Fibroblast of upper back skin (primary cell): ENCODE measurements at places on chromosomes 2 and 18.

GRCh38 chr2:929925-930324 lies 20.7 kb upstream of the SNTG2 start:
- no peak for DNase-seq

DNA sequence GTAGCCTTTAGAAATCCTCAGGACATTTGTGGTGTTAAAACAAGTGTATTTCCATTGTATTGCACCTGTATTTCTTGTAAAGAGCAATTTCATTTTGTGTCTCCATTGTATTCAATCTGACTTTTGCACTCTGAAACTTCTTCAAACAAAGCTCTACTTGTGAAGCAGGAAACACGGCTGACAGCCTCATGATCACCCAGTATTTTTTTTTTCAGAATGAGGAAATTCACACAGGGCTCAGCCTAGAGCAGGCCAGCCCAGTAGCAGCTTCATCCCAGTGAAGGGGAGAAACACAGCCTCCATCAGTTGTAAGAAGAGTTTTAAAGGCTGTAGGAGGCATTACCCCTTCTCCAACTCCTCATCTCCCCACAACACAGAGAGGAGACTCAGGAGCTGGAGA lies 175.9 kb upstream of the KLHL29 start:
- DNase-seq = no peak

- DNase-seq = no peak
Observed at GRCh38 chr18:12819841-12820240, 64.2 kb downstream of the PTPN2 start.

DNA sequence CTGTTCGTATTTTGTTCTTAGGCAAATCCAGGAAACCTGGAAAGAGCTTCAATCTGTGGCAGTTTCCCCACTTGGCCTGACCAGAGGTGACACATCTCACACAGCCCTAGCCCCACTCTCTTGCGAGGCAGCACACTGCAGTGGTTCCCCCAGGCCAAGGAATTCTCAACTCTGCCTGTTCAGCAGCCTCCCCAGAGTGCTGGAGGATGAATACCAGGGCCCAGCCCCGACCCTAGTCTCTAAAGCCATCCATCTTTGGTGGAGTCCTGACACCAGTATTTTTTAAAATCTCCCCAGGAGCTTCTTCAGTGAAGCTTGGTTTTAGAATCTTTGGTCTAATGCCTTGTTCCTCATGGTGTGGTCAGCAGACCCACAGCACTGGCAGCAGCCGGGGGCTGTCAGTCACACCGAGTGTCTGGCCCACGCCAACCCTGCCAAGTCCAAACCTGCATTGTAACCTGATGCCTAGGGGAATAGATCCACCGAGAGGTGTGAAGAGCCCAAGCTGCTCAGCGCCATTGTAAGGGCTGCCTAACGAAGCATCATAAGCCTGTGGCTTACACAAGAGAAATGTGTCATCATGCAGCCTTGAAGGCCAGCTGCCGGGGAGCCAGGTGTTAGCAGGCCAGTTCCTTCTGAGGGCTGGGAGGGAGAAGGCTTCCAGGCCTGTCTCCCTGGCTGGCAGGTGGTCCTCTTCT lies 428.7 kb upstream of the ID2 start:
- no peak for DNase-seq

GRCh38 chr2:1499033-1499795 lies 86.0 kb downstream of the TPO start:
- DNase-seq = no peak

- no peak for DNase-seq
Observed at GRCh38 chr18:24656050-24656449, 195.6 kb downstream of the HRH4 start.

GRCh38 chr2:158729451-158729850 lies 65.7 kb upstream of the DAPL1 start:
- no peak for DNase-seq

GRCh38 chr2:108244667-108245414 lies 5.1 kb downstream of the SULT1C3 start:
- DNase-seq = no peak

- no peak for DNase-seq
Observed at GRCh38 chr18:13284330-13285027, 65.9 kb downstream of the LDLRAD4 start.

DNA sequence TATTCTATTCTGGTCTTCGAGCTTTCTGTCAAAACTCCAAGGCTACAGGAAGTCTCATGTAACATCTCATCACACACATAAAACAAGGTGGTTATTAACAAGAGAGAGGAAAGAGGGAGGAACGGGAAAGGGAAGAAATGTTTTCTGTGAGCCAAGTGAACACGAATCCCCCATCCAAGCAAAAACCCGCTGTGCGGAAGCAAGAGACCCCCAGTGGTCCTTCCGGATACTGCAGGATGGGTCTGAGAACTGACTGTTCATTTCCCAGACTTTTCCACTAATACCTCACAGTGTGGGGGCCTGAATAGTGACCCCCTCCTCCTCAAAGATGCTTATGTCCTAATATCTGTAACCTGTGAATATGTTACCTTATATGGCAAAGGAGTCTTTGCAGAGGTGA lies 19.0 kb upstream of the DIPK1C start:
- DNase-seq = peak; percentile 25
